Nucleus accumbens (tissue), 56 donors: ENCODE measurements at places on chromosomes 1 and 21.

DNA sequence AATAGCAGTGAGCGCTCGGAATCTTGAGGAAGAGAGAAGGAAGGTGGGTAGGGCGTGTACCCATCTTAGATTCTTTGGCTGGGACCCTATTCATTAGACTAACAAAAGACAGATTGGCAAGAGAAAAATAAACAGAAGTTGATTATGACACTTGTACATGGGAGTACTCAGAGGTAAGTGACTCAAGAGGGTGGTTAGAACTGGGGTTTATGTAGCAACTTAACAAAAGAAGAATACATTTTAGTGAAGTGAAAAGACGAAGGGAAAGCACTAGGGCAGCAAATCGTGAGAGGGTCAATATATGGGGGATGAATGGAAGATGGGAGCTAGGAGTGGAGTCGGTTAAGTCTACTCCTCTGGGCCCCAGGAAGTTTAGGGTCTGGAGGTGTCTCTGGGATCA, 25.8 kb upstream of the RCC2 start:
- no peak for DNase-seq

GRCh38 chr1:86466986-86467385, 1.7 kb upstream of the CLCA1 start:
- no peak for DNase-seq

GRCh38 chr1:245377854-245378253, 223.1 kb downstream of the KIF26B start:
- no peak for DNase-seq

DNA sequence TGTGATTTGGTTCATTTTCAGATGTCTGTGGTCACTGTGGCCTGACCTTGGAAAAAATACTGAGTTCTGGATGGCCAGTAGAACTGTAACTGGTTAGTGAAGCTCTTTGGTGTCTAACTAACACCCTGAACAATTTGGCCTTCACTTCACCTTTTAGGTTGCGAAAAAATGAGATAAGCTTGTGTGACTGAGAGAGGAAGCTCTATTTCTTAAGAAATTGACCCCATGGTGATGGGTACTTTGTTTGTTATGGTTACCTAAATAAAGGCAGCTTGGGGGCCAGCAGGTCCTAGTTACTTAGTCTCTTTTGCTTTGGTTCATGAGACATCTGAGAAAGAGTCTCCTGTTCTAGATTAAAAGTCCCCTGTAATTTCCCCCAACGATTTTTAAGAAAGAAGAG, 181.6 kb downstream of the ZNF326 start:
- no peak for DNase-seq

GRCh38 chr1:162300057-162300917, 76.4 kb downstream of the SPATA46 start:
- DNase-seq, result no peak

DNA sequence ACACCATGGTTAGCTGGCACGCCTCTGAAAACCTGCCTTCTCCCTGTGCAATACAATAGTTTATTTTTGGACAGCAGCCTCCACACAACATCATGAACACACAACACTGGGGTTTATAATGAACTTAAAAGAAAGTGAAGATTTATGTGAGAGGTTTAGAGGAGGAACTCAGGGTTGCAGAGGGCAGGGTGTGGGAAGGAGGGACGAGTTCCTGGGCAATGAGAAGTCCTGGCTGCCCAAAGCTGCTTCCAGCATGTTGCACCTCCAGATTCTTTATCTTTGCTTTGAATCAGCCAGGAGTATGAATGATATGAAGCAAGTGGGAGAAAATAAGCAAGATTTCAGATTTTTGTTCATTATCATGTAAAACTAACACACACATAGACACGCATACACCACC, 11.3 kb upstream of the LRRC8D start:
- no peak for DNase-seq

GRCh38 chr21:28952686-28953085, 40.0 kb downstream of the LTN1 start:
- no peak for DNase-seq

DNA sequence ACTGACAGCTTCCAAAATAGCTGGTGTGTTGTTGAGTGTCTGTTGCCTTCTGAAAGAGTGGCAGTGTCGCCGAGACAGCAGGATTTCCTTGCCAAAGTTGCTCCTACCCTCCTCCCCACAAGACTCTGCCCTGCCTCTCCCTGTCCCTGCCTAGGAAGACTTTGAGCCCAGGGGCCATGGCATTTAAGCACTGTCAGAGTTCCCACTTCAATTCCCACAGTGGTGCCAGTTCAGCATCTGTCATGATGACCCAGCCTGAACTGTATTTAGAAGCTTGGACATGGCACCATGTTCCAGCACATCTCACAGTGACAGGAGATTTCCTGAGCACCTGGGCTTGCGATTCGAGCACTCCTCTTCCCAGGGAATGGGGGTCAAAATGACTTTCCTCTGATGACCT, 43.6 kb downstream of the TBX15 start:
- no peak for DNase-seq

DNA sequence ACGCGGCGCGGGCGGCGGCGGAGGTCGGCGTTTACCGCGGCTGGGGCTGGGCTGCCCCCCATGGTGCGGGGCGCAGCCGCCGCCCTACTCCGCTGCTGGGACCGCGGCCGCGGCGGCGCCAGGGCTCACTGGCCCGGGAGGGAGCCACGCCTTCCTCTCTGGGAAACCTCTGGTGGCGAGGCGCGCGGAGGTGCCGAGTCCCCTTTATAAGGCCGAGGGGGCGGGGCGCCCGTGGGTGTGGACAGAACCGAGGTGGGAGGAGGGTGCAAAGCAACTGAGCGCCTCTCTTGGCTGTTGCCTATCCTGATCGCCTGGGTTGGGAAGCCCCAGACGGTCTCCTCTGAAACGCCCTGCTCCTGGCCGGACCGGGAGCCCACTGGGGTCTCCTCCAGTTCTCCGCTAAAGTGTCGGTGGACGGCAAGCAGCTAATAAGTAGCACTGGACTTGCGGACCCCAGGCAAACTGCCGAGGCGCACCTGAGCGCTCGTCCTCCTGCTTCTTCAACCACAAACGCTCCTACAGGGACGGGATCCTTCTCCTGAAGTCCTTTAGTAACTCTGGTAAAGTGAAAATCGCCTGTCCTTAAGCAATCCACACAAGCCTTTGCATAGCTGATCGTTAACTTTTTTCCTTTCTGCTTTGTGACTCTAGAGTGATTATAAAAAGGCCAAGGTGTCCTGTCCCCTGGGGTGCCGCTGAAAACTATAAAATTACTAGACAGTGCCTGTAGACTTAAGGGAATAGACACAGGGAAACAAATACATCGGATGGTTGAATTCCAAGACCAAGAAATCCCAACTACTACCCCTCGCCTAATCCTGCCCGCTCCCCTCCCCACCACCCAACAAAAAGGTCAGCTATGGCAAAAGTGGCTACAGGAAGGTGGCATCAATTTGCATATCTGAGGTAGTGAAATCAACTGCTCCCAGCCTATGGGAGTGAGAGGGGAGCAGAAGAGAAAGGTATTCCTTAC, at the start of gene PTGER3:
Gene PTGER3, minus strand, starts transcription at position 182 of the 973 bp plus-strand sequence. CDS start 239 bp downstream, outside the sequence.
- DNase-seq, result no peak

- DNase-seq, result no peak
These were observed 78.2 kb downstream of the MAP3K7CL start for GRCh38 chr21:29208682-29209059.

GRCh38 chr1:113036639-113037321, 36.2 kb upstream of the LRIG2 start:
- no peak for DNase-seq

DNA sequence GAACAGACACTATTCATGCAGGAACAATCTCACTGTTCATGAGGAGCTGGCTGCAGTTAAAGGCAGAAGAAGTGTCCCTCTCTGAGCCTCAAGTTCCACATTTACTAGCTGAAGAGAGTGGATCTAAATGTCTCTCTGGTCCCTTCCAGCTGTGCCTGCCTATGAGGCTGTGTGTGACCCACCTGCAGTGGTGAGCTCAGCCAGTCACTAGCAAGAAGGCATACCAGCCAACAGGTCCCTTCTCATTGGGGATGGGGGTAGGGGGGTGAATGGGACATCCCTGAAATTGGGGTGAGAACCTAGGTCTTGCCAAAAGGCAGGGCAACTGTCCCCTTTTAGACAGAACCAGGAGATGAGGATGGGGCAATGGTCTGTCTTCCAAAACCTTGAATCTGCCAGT, 13.6 kb downstream of the RD3 start:
- DNase-seq, result no peak

- no peak for DNase-seq
These were observed 384.6 kb downstream of the RRAGC start for GRCh38 chr1:38474738-38475623.
